Activated CD8-positive, alpha-beta memory T cell treated with anti-CD3 and anti-CD28 coated beads for 1 hour (primary cell): ENCODE measurements at places on chromosomes 7 and 10.

GRCh38 chr7:37916673-37917660 lies at the start of gene SFRP4:
Gene SFRP4, minus strand, starts transcription at chr7:37916817. Its CDS starts 280 bp downstream, at chr7:37916537.
- no peak for DNase-seq

- DNase-seq = no peak
These were observed 156.4 kb upstream of the MDFIC start for GRCh38 chr7:114765331-114766040.

DNA sequence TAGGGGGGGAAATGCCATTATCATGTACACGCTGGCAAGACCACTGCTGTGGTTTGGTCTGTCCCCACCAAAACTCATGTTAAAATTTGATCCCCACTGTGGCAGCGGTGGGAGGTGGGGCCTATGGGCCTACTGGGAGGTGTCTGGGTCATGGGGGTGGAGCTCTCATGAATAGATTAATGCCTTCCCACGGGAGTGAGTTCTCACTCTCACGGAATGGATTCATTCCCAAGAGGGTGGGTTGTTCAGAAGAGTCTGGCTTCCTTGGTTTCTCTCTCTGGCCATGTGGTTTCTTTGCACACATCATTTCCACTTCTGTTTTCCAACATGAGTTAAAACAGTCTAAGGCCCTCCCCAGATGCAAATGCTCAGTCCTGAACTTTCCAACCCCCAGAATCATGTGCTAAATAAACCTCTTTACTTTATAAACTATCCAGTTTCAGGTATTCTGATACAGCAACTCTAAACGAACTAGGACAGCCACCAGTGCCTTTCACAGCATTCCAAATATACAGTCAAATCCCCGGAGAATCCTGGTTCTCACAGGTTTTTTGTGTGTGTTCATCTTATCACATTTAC lies 44.3 kb downstream of the SMURF1 start:
- no peak for DNase-seq

DNA sequence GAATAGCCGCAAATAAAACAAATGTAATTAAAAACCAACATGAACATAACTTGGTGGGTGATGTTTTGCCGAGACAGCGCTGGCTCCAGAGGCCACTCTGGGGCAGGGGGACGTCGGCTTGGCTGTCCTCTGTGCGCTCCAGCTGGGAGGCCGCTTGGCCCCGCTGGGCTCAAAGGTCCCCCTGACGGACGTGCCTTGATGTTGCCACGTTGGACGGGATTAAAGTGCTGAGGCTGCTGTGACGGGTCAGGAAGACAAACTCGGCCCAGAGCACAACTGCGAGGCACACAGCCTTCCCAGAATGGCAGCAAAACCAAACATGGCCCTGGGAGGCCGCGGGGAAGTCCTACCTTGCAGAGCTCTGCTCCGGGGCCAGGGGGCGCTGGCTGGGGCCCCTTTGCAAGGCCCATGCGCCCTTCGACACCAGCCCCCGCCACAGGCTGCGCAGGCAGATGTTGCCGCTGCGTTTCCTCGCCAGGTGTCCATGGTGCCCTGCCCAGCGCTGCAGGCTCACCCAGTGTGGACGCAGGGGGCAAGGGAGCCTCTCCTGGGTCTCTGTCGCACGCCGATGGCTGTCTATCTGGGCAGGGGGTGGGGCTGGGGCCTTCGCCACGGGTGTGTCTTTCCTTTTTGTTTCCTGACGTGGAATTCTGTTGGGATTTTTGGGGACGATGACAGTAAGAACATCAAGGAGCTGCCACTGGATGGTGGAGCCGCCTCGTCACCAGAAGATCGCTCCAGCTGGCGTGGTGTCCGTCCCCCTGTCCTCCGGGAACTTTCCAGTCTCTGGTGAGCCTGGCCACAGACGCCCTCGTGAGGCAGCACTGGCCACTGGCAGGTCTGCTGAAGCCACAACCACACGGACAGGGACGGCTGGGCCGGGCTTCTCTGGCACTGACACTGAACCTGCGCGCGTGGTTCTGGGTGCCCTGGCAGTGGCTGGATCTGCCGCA lies 99.6 kb upstream of the DIP2C start:
- no peak for DNase-seq

- DNase-seq = no peak
These were observed 81.5 kb downstream of the LYZL1 start for GRCh38 chr10:29370097-29371092.

DNA sequence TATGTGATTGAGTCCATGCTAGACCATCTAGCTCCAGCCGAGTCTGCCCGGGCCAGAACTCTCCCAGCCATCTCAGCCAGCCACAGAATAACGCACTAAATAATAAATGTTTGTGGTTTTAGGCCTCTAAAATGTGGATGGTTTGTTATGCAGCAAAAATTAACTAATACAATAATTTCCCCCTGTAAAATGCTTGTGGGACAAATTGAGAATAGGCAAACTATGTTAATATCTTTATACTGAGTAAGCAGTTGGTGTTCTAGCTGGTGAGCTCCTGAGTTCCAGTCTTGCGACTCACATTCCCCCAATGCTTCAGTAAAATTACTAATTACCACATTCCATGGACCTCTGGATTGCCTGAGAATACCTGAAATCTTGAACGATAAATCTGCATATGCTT lies 316.8 kb upstream of the NFE2L3 start:
- DNase-seq = no peak

DNA sequence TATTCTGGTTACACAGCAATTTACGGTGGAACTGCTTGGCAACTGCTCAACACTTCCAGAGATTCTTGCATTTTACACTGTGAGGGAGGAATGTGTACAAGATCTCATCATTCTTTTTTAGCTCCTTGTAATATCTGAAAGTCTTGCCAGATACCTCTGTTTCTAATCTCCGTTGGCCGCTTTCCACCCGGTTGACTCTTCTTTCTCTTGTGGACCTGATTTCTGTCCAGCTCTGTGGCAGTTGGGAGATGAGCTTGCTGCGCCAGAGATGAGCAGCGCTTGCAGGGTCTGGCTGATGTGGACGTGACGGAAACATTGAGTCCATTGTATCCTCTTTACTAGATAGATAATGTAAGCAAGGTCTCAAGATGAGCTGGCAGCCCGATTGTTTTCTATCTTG lies 27.6 kb downstream of the SPAG6 start:
- DNase-seq = no peak

GRCh38 chr7:105786520-105787470 lies 89.6 kb downstream of the ATXN7L1 start:
- no peak for DNase-seq

- DNase-seq = no peak
These were observed 12.9 kb upstream of the ZMIZ1 start for GRCh38 chr10:79055892-79056291.

GRCh38 chr7:21013765-21014539 lies 227.3 kb upstream of the SP8 start:
- DNase-seq = no peak

GRCh38 chr7:93310346-93310745 lies 78.2 kb downstream of the VPS50 start:
- no peak for DNase-seq

GRCh38 chr7:39434012-39434411 lies 132.2 kb upstream of the YAE1 start:
- no peak for DNase-seq

DNA sequence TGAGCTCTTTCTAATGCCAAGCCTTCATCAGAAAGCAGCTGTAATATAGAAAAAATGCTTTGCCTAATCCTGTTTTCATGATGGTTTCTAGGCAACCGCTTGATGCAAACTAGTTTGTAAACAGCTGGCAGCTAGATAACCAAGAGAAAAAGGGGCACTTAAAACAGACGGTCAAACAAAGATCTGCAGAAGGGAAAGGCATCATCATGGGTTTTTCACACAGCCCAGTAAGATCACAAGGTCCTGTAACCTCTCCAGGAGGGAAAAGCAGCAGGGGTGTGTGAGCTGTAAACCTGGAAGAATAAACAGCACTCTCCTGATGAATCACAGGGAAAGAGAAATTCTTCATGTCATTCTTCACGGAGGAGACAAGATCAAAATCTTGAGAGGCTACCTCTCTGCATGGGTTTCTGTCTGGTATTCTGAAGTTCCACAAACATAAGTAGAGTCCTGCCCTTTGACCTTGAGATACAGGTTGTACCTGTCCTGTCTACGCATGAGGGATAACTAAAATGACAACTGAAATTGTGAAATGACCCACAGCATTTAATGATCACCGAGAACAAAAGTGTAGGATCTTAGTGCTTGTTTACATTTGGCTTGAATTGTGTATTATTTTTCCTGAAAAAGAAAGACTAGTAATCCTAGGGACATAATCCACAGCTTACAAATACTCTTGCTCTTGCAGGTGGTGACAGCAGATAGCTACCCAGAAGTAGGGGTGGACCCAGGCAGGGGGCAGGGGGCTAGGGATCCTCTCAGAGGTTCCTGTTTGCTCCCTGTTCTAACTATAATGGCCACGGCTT lies 48.0 kb downstream of the CREB3L2 start:
- DNase-seq = no peak
